ENCODE measurements at places on chromosomes 3 and 15.
A peak's percentile ranks its signal among the peaks of the same experiment; 100 is the strongest.

GRCh38 chr3:63960048-63960711 is 48.0 kb upstream of the SCAANT1 start:
- no peak for DNase-seq

DNA sequence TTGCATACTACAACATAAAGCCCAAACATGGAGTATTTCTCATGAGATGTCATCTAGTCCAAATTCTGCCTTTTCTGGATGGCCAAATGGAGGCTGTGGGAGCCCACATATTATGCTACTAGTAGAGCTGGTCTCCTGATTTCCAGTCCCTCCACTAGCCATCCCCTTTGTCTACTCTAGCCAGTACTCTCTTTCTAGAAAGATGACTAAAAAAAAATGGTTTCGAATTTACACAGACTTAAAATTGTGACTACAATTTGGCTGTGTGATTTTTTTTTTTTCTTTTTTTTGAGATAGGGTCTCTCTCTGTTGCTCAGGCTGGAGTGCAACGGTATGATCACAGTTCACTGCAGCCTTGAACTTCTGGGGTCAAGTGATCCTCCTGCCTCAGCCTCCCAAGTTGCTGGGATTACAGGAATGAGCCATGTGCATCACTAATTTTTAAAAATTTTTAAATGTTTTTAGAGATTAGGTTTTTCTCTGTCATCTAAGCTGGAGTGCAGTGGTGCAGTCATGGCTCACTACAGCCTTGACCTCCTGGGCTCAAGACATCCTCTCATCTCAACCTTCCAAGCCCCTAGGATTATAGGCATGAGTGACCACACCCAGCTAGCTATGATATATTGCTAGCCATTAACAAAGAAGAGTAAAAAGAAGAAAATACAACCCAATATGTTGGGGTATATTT is 273.9 kb downstream of the ADAMTSL3 start:
- no peak for DNase-seq

DNA sequence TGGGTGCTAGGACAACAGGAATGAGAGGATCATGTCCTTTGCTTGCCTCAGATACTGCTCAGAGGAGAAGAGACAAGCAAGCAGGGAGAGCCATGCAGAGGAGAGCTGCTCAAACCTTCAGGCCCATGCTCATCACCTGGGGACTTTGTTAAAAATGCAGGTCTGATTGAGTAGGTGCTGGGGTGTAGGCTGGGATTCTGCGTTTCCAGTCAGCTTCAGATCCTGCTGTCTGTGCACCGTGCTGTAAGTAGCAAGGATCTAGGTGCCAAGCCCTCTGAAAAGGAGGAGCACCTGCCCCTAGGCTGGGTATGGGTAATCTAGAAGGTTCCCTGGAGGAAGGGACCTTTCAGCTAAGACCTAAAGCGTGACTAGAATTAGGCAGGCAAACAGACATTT is 7.3 kb downstream of the FLNB start:
- DNase-seq, result no peak

DNA sequence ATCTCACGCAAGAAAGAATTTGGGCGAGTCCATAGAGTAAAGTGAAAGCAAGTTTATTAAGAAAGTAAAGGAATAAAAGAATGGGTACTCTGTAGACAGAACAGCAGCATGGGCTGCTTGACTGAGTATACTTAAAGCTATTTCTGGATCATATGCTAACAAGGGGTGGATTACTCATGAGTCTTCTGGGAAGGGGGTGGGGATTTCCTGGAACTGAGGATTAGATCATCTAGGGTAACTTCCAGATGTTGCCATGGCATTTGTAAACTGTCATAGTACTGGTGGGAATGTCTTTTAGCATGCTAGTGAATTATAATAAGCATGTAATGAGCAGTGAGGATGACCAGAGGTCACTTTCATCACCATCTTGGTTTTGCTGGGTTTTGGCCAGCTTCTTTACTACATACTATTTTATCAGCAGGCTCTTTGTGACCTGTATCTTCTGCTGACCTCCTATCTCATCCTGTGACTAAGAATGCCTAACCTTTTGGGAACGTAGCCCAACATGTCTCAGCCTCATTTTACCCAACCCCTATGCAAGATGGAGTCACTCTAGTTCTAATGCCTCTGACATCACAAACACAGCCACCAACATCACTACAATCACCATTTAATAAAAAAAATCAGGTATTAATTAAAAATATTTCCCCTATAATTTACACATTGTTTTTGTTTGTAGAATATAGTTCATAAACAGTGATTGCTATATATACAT is 890.7 kb upstream of the EPHA6 start:
- no peak for DNase-seq

GRCh38 chr15:57857871-57858270 is 151.4 kb downstream of the POLR2M start:
- no peak for DNase-seq

- DNase-seq, result no peak
Measured at GRCh38 chr3:128077202-128077624, 25.0 kb downstream of the SEC61A1 start.

DNA sequence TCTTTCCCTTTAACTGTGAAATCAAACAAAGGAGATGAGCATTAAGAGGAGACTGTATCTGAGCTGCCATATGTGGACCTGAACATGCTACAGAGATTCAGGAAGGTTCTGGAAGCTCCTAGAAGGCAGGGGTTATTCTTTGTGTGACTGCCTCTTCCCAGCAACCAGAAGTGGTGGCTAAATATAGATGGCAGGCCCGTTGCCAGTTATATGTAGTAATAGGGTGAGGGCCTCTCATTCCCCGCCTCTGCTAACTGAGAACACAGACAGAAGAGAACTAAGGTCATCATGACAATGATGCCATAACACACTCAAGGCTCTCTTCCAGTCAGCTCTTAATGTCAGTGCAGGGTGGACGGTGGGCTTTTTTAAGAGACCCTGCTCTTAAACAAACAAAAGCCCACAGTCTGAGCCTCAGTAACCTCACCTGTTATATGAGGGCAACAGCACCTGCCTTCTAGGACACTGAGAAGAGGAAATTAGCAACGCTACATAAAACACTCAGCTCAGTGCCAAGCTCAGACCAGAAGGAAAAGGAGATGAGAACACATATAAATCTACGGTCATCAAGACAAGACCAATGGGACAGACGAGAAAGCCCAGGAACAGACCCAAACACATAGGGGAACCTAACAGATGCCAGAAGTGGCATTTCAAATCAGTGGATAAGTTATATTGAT is 22.3 kb downstream of the CFAP92 start:
- DNase-seq, result no peak

GRCh38 chr15:33959844-33960548 is 8.3 kb upstream of the CHRM5 start:
- no peak for DNase-seq

DNA sequence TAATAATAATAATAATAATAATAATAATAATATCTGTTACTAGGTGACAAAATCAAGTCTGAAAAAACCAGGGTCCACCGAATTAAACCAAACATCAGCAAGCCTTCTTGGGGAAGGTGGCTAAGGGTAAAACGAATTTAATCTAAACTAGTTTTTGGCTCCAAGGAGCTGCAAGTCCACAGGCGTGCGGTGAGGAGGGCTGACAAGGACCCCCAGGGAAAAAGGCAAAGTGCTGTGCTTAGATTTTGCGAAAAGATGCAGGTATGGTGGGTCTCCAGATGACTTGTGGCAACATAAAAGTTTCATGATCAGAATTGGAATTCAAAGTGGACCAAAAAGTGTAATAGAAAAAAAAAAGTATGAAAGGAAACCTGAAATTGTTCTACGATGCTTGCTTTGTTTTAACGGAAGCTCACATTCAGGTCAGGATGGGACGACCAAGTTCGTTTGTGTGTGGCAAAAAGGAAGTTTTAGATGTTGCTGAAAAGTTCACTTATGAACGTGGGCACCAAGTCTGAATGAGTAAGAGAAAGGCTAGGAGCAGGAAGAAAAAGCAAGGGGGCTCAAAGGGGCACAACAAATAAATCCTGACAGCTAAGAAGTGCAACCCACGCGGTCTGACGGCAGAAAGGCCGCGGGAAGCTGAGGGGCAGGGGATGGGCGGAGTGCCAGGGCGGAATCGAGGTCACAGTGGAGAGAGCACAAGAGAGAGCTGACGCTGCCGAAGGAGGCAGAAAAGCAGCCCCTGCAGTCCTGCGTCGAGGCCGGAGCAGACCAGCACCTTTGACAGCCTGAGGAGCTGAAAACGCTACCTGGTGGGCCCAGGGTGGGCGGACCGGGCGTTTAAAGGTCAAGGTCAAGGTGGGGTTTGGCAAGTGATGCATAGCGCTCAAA is 1.1 kb downstream of the WDR82 start:
- peak; percentile 78 for DNase-seq

- no peak for DNase-seq
Measured at GRCh38 chr3:107727102-107727501, 204.3 kb downstream of the BBX start.

- DNase-seq, result no peak
Measured at GRCh38 chr3:16079519-16079918, 95.0 kb upstream of the GALNT15 start.

GRCh38 chr15:62727501-62727900 is 315.0 kb upstream of the TPM1 start:
- DNase-seq, result no peak

DNA sequence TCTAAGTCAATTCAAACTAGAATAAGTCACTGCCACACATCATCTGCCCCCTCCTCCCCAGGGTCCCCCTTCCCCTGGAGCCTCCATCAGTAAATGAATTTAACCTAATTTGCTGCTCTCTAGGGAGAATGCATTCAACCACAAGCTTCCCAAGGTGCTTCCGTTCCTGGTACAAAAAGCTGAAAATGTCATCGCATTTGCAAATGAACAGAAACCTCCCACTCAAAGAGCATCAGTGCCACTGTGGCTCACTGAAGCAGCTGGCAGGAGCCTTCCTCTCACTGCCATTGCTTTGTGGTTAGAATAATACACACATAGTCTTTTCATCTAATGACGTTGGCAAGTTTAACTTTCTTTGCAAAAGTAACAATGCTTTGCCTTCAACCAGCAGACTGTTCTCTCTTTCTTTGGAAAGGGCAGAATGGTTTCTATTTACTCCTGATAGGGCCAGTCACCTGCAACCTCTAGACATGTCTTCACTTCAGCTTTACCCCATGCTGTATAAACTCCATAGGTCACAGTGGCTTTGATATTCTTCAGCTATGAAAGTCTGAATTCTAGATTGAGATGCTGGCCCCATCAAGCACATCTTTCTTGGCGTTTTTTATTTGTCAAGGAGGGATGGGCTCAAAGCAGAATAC is 238.1 kb downstream of the CPNE4 start:
- DNase-seq, result no peak

DNA sequence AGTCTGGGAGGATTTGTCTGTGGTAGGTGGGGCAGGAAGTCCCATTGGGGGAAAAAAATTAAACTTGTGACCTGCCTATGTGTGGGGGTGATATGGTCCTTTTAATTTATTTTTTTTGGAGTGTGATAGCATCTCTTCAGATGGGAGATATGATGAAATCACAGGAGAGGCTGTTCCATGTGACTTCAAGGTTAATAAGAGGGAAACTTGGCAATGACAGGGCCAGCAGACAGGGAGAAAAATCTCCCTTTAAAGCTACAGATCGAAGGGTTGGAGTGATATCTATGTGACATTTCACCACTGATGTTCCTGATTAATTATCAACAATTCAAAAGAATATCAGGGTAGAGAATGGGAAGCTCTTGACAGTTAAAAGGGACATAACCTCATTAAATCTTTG is 886.9 kb downstream of the TUSC7 start:
- no peak for DNase-seq

GRCh38 chr3:189121092-189121491 is 50.7 kb upstream of the TPRG1 start:
- peak; percentile 70 for DNase-seq

- DNase-seq, result no peak
Measured at GRCh38 chr3:123194552-123194951, 7.2 kb upstream of the SEC22A start.

GRCh38 chr15:51371266-51371665 is 29.8 kb downstream of the GLDN start:
- DNase-seq, result no peak

DNA sequence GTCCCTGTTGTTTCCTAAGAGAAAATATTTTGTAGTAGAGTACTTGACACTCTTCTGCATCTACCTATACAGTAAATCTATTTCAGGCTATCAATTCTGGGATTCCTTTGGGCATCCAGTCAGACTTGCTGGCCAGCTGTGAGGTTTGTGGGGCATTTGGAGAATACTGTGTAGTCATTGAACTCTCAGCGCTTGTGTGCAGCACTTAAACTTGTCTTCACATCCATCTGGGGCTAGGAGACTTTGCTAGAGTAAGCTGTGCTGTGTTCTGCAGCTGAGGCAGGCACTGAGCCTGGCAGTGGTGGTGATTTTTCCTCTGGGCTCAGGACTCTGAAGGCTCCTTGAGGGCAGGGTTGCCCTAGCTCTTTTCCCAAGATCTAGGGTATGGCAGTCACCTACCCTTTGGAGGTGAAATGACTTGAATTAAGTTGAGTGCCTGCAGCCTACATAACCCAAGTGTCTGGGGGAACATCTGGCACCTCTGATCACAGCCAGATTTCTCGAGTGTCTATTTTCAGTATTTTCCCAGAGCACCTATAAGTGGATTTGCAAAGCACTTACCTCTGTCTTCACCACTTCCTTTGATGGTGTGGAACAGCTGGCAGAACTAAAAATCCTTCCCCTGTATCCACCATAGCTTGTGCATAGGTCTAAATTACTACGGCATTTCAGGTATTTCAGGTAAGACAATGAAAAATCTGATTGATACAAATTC is 19.3 kb downstream of the CLSTN2 start:
- no peak for DNase-seq

GRCh38 chr3:52781741-52782140 is 4.3 kb downstream of the ITIH1 start:
- no peak for DNase-seq

DNA sequence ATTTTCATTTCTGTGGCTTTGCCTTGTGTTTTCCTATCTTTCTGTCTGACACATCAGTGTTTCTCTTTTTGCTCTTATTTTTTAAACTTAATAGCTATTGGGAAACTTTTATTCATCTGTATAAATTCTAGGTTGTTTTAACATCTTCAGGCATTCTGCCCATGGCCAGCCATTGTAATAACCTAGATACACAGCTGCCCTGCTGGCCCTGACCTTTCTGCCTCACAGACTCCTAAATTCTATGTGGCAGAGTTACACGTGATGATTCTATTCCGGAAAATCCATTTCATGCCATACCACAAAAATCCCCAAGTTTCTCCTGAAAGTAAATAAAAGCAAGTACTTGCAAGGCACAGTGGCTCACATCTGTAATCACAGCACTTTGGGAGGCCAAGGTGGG is 150.1 kb downstream of the UACA start:
- no peak for DNase-seq

- DNase-seq, result no peak
Measured at GRCh38 chr3:129254536-129255230, 5.3 kb downstream of the COPG1 start.

GRCh38 chr3:45065373-45065720 is 39.2 kb downstream of the CLEC3B start:
- no peak for DNase-seq

Measured in CD4-positive, alpha-beta T cell treated with Interleukin-17A for 1 hour (primary cell).